ENCODE measurements at places on chromosomes 12 and 14. TPM values are rescaled to one million over a fixed set of nuclear protein-coding genes. Genes with fewer than 3 reads are reported as not detected.

DNA sequence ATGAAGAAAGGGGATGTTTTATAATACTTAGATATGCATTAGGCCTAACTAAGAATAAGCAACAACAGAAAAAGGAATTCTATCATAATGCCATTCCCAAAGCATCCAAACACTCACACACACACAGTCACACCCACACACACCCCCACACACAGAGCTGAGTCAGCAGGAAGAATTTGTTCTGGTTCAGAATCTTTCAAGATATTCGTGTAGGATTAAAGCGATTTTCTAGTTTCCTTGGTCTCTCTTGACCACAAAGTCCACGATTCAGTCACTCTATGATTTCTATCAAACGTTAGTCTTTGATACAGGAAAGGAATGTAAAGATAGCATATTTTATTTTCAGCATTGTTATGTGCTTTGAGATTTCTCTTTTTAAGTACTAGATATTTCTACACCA lies 382.6 kb upstream of the DCN start:
- H3K4me1 ChIP-seq: no peaks in the 10 kb centered on the region
- DNase-seq: no peak
- H3K4me3 ChIP-seq: no peak overlapping the region

Gene LRFN5
- total RNA-seq: not detected

Gene SERPINA3
- total RNA-seq: 1.3 TPM

GRCh38 chr12:101785671-101786070 lies 45.1 kb downstream of the GNPTAB start:
- no peak for DNase-seq
- no peaks in the 10 kb centered on the region for H3K4me1 ChIP-seq
- H3K27me3 ChIP-seq: no peaks in the 10 kb centered on the region
- no peak overlapping the region for H3K27ac ChIP-seq

GRCh38 chr14:84485036-84485435 lies 1044.9 kb upstream of the FLRT2 start:
- DNase-seq: no peak
- H3K27ac ChIP-seq: no peak overlapping the region
- no peaks in the 10 kb centered on the region for H3K27me3 ChIP-seq
- no peak overlapping the region for H3K4me3 ChIP-seq
- H3K4me1 ChIP-seq: peaks cover 6% of the 10 kb centered on the region
- no peaks in the 10 kb centered on the region for H3K36me3 ChIP-seq

GRCh38 chr12:130506844-130507243 lies 169.2 kb downstream of the PIWIL1 start:
- no peak overlapping the region for H3K4me3 ChIP-seq
- no peaks in the 10 kb centered on the region for H3K36me3 ChIP-seq
- DNase-seq: peak; percentile 49

Gene PTCSC3
- total RNA-seq: not detected

DNA sequence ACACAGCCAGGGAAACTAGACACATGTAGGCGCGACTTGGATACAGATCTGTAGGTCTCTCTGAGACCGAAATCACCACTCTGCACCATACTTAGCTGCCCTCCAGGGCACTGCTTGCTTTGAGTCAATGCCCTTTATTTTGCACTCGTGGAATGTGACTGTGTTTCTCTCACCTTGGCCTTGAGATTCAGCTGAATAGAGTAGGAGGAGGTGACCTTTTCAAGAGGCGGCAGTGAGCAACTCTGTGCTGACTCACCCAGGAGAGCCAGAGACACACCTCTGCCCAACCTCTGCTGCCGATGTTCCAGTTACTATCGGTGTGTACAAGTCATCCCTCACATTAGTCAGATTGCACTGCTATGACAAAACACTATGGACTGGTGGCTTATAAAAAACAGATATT lies 583.4 kb downstream of the VRK1 start:
- no peak for DNase-seq
- H3K27me3 ChIP-seq: no peaks in the 10 kb centered on the region
- no peaks in the 10 kb centered on the region for H3K36me3 ChIP-seq
- H3K4me1 ChIP-seq: no peaks in the 10 kb centered on the region

DNA sequence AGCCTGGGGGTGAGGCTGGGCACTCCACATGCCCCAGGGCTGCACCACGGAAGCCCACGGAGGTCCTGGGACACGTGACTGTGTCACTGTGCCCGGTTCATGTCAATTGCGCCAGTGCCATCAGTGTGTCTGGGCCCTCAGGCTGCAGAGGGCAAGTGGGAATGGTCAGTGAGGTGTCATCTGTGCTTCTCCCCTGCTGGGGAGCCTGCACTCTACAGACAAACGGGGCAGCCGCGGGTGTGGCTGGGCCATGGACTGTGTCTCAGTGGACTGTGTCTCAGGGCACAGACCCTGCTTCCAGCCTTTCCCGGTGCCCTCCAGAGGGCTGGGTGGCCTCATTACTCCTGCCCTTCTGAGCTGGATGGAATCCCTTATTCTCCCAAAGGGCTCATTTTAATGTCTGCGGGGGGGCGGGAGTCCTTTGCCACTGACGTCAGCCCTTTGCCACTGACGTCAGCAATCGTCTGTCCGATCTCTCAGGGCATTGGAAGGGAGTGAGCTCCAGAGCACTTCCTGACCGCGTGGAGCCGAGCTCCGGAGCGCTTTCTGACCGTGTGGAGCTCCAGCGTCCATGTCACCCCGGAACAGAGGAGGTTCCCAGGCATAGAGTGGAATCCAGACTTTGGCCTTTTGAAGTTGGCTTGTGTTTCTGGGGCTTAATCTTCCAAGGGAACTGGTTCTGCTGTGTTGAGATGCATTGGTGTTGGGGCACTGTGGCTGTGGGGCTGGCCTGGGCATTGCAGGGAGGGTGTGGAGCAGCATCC lies 72.4 kb downstream of the ADGRD1 start:
- no peak overlapping the region for H3K27ac ChIP-seq
- H3K4me3 ChIP-seq: no peak overlapping the region
- no peaks in the 10 kb centered on the region for H3K4me1 ChIP-seq
- H3K27me3 ChIP-seq: no peaks in the 10 kb centered on the region

DNA sequence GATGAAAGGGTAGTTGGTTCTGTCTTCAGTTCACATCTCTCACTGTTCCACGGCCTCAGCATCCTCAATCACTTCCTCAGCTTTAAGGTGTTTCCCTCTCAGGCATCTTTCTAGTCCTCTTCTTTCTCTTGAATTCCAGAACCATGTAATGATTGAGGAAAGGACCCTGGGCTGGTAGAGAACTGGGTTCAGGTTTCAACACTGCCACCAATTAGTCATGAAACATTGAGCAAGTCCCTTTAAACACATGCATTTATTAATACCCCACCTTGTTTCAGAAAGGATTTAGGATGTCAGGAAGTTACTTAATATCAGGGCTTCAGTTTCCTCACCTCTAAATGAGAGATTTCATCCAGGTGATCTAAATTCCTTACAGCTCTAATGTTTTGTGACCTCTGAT lies 7.2 kb downstream of the DMAC2L start:
- no peaks in the 10 kb centered on the region for H3K4me1 ChIP-seq
- DNase-seq: no peak
- H3K27ac ChIP-seq: peak overlapping the region; percentile 2

- H3K27me3 ChIP-seq: no peaks in the 10 kb centered on the region
- H3K36me3 ChIP-seq: no peaks in the 10 kb centered on the region
- no peaks in the 10 kb centered on the region for H3K4me1 ChIP-seq
- H3K27ac ChIP-seq: no peak overlapping the region
Observed at GRCh38 chr12:3697311-3697870, 55.5 kb downstream of the CRACR2A start.

- no peak overlapping the region for H3K4me3 ChIP-seq
- peaks cover 20% of the 10 kb centered on the region for H3K4me1 ChIP-seq
- H3K27me3 ChIP-seq: no peaks in the 10 kb centered on the region
- no peak overlapping the region for H3K27ac ChIP-seq
Observed at GRCh38 chr14:80669426-80669825, 272.1 kb downstream of the CEP128 start.

- peak; percentile 53 for DNase-seq
- peaks cover 12% of the 10 kb centered on the region for H3K4me1 ChIP-seq
- H3K27ac ChIP-seq: no peak overlapping the region
Observed at GRCh38 chr14:73058922-73059673, 764 bp downstream of the RBM25 start.

DNA sequence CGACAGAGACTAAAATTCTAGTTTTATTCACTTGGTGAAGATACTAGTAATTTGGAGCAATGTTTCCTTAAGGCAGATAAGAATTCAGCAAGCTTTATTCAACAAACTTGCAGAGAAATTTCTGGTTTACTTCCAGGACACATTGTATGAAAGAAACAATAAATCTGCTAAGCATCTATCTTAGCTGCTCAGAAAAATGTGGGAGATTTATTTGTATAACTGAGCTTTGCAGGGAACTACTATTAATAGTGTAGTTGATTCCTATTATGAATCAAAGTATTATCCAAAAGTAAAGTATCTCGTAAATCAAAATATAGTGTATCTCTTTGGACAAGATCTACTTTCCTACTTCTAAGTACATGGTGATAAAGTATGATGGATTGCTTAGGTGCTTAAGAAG lies 239.4 kb upstream of the TMTC1 start:
- H3K27me3 ChIP-seq: no peaks in the 10 kb centered on the region
- DNase-seq: no peak
- no peaks in the 10 kb centered on the region for H3K36me3 ChIP-seq
- H3K4me3 ChIP-seq: no peak overlapping the region

DNA sequence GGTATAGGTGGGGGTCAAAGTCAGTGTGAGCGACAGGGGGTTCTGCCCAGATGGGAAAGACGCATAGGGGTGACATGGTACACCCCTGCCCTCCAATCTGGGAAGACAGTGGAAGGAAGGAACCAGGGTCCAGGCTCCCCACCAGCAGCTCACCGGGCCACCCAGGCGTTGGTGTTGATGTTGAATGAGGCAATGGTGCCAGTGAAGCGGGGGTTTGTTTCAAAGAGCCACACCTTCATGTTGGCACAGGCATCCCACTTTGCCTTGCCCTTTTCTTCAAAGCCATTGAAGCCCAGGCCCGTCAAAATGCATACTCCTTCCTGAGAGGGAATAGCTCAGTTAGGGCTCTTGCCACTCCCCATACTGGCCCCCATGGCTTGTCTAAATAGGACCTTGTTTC lies 7.5 kb downstream of the EMG1 start:
- peak overlapping the region; percentile 98 for H3K27ac ChIP-seq
- peaks cover 58% of the 10 kb centered on the region for H3K4me1 ChIP-seq
- DNase-seq: no peak
- H3K27me3 ChIP-seq: no peaks in the 10 kb centered on the region
- peaks cover 16% of the 10 kb centered on the region for H3K36me3 ChIP-seq
- H3K4me3 ChIP-seq: no peak overlapping the region

DNA sequence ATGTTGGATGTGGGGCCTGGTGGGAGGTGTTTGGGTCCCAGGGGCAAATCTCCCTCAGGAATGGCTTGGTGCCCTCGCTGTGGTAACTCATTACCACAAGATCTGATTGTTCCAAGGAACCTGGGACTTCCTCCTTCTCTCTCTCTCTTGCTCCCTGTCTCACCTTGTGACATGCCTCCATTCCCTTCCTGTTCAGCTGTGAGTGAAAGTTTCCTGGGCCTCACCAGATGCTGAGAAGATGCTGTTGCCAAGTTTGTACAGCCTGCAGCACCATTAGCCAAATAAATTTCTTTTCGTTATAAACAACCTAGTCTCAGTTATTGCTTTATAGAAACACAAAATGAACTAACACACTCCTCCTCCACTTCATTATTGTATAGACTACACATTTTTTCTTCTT lies 759.8 kb upstream of the MDGA2 start:
- DNase-seq: no peak
- H3K4me3 ChIP-seq: no peak overlapping the region
- H3K36me3 ChIP-seq: no peaks in the 10 kb centered on the region
- H3K27me3 ChIP-seq: no peaks in the 10 kb centered on the region
- no peak overlapping the region for H3K27ac ChIP-seq
- no peaks in the 10 kb centered on the region for H3K4me1 ChIP-seq

- H3K4me1 ChIP-seq: peaks cover 18% of the 10 kb centered on the region
- H3K36me3 ChIP-seq: no peaks in the 10 kb centered on the region
- H3K27me3 ChIP-seq: no peaks in the 10 kb centered on the region
- peak overlapping the region; percentile 85 for H3K27ac ChIP-seq
Observed at GRCh38 chr14:61547186-61548069, 147.9 kb upstream of the HIF1A start.

GRCh38 chr14:24177041-24177825 lies 5.4 kb downstream of the REC8 start:
- DNase-seq: no peak
- H3K27me3 ChIP-seq: no peaks in the 10 kb centered on the region
- no peaks in the 10 kb centered on the region for H3K4me1 ChIP-seq
- no peak overlapping the region for H3K4me3 ChIP-seq
- no peaks in the 10 kb centered on the region for H3K36me3 ChIP-seq

- no peak overlapping the region for H3K27ac ChIP-seq
- no peaks in the 10 kb centered on the region for H3K36me3 ChIP-seq
- H3K4me3 ChIP-seq: no peak overlapping the region
- no peaks in the 10 kb centered on the region for H3K4me1 ChIP-seq
Observed at GRCh38 chr14:58697930-58698642, 60.3 kb downstream of the DACT1 start.
